ENCODE measurements at places on chromosomes 1 and 21.

DNA sequence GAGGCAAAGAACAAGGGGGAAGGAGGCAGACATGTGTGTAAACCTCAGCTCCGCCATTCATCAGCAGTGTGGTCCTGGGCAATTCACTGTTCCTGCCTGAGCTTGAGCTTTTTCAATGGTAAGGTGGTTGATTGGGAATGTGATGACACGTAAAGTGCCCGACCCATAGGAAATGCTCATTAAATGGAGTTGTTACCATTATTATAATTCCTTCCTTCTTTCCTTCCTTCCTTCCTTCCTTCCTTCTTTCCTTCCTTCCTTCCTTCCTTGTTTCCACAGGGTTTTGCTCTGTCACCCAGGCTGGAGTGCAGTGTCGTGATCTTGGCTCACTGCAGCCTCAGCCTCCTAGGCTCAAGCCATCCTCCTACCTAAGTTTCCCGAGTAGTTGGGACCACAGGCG lies 4.3 kb downstream of the GPR37L1 start:
- no peak for DNase-seq

- no peak for DNase-seq
These were observed 4.1 kb upstream of the AHCYL1 start for GRCh38 chr1:109980324-109981003.

DNA sequence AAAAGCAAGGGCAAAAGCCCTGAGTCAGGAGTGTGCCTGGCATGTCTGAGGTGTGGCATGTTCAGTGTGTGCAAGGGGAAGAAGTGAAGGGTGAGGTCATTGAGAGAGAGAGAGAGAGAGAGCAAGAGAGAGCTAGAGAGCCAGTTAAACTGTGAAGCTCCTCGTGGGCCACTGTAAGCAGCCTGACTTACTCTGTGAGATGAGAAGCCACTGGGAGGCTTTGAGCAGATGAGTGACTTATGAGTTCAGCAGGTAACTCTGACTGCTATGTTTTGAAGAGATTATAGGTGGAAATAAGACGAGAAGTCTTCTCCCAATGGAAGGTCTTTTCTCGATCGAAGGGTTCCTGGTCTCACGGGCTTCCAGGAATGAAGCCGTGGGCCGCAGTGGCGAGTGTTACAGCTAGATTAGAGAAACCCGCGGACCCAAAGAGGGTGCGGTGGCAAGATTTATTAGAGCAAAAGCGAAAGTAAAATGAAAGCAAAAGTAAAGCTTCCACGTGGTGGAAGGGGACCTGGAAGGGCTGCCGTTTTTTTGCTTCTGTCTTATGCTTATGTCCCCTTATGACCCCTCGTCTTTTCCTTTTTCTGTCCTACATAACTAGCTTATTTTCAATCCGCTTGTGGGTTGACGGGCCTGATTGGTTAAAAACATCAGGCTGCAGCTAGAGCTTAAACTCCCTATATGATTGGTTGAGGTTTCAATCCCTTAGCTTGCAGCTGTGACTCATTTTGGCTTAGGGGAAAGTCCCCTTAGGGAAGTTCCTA lies 323.1 kb upstream of the FAM78B start:
- DNase-seq, result peak; percentile 33

GRCh38 chr21:16241016-16241415 lies 511.2 kb downstream of the USP25 start:
- no peak for DNase-seq

GRCh38 chr1:6180707-6181311 lies 688 bp upstream of the CHD5 start:
- DNase-seq, result no peak

GRCh38 chr1:214219902-214220301 lies 61.1 kb upstream of the SMYD2 start:
- DNase-seq, result no peak

GRCh38 chr1:204575221-204576190 lies 59.3 kb downstream of the MDM4 start:
- DNase-seq, result no peak

GRCh38 chr1:19310720-19311502 lies 1.0 kb downstream of the AKR7A2 start:
- no peak for DNase-seq

GRCh38 chr1:34785231-34785874 lies 4.3 kb downstream of the GJB3 start:
- no peak for DNase-seq

DNA sequence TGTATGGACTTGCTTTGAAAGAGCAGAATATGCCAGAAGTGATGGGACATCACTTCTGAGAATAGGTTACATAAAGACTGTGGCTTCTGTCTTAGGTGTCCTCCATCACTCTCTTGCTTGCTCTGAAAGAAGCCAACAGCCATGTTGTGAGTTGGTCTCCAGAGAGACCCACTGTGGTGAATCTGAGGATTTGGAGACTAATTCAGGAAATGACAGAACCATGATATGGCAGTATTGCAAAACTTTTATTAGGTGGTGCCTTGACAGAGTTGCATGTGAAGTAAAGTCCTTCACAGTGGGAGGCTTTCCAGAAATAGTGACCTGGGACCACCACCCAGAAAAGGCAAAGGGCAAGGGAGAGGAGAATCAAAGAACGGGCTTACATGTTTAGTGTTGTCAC lies 628.6 kb downstream of the KCNT2 start:
- DNase-seq, result no peak

DNA sequence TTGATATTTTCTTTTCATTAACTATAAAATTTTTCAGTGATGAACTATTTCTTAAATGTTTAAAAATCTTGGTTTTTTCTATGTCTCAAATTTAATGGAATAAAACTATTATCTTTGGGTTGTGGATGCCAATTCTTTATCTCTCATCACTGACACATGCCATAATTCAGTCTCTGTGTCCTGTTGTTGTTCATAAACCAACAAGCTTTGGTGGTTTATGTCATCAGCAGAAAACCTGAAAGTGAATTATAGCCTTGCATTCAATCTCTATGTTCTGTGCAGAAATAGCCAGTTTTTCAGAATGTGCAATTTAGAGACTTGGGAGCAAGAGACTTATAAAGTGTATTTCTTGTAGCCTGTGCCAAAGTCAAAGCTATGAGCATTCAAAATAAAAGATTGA lies 462.6 kb upstream of the ADGRL4 start:
- DNase-seq, result no peak

GRCh38 chr21:17270229-17270628 lies 242.6 kb upstream of the CXADR start:
- DNase-seq, result peak; percentile 6

DNA sequence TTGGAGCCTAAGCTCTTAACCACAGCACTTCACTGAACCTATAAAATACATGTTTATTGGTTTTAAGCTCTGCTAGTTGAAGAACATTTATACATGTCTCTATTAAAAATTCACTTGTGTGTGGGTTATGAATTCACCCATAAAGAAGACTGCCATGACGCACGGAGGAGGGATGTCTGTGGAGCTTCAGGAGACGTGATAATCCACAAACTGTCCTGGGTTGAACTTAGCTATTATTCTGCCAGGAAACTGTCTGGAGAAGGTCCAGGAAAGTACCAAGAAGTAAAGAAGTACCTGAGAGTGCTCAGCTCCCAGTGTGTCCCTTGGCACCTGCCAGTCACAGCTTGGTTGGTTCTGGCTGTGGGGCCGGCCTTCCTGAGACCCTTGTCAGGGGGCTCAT lies 56.3 kb downstream of the DDR2 start:
- DNase-seq, result no peak

- no peak for DNase-seq
These were observed 100.4 kb downstream of the XCL2 start for GRCh38 chr1:168443356-168443755.

DNA sequence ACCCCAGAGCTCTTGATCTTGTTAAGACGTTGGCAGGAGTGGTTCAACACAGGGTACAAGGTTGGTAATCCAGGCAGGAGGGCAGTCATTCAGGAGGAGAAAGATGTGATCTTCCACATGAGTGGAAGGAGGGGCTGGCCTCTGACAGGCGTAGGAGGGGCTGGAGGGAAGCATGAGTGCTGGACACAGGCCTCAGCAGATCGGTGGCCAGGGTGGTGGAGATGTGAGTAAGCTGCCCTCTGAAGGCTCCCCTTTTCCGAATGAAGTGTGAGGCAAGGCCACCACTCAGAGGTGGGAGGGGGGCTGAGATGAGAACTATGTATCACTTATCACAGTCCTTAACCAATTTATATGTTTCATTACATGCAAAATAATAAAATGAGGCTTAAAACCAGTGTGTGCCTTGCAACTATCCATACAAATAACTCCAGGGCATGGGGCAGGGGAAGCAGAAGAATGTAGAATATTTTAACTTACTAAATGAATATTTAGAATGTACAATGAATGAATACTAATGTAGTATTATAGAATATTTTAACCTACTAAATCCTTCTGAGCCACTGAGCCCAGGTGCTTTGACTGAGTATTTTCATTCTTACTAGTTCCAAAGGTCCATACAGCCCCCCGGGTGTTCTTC lies 103.5 kb upstream of the TLR5 start:
- DNase-seq, result no peak

DNA sequence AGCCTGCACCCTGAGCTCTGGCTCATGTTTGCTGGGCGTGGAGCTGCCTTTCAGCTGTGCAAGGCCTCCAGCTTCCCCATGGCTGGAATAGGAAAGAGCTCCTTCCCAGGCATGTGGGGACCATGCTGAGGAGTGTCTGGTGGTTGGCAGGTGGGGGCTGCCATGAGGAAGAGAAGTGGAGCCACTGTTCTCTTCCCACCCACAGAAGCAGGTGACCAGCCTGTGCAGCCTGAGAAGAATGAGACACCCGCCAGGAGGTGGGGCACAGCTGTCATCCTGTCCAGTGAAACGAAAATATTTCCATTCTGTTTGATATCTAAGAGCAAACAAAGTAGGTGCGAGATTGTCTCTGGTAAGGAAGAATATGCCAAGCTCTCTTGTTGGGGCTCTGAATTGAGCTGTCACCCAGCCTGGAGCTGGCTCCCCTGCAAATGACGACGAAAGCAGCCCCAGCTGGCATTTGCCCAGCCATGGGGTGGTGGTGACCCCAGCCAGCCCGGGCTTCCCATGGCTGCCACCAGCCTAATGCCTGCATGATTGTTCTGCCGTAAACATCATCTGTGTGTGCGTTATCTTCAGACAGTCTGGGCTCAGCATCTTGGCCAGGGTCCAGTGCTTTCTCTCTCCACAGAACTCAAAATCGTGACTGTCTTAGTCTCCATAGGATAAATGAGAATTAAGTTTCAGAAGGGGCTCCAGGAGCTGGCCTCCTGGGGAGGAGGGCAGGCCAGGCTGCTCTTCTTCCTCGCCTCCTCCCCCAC lies 429.8 kb upstream of the VAMP3 start:
- DNase-seq, result no peak

GRCh38 chr1:41613689-41614574 lies 129.4 kb upstream of the EDN2 start:
- DNase-seq, result no peak

GRCh38 chr21:43305336-43305665 lies 121.6 kb downstream of the SIK1 start:
- DNase-seq, result no peak

- DNase-seq, result no peak
These were observed 902 bp downstream of the AP4B1 start for GRCh38 chr1:113903501-113904292.

DNA sequence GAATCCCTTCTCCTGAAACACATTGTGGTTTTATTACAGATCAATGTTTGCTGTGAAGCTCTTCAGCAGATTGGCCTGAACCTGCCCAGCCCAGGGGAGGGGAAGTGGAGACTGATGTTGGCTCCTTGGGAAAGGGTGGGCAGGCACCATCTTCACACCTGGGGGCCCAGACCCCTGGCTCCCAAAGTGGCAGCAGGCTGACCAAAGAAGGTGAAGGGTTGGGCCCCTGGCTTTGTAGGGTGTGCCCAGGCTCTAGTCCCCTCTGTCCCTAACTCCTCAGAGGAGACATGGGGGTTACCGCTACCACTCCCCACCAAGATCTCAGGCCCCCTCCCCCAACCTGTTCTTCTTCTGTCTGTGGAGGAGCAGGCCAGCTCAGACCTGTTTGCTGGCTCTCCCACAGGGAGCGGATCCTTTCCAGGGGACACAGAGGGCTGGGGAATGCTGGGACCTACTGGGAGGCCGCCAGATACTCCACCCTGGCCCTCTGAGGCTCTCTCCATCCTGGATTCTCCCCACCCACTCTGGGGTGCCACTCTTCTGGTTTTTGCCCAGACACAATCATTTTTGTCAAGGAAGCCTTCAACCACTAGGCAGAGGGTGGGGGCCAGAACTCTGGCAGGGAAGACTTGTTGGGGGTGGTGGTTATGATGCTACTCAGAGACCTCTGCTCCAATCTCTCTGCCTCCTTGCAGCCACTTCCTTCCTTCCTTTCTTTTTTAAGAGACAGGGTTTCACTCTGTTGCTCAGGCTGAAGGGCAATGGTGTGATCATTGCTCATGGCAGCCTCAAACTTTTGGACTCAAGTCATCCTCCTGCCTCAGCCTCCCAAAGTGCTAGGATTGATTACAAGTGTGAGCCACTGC lies 5.0 kb upstream of the EFNA3 start:
- no peak for DNase-seq

DNA sequence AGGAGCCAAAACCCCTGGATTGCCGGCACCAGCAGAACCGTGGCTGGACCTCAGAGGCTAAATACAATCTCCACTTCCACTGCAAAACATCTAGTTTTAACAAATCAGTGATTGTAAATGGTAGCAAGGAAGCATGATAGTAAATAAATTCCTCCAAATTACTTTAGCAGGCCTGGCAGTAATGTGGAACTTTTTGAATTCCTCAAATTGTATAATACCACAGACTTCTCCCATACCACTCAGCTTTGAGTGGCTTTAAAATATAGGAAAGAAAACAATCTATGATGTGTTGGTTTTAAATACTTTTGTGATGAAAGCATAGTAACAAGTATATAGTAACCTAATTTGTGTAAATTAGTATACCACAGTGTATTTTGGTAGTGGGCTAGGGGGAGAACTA lies 34.1 kb downstream of the NIBAN1 start:
- DNase-seq, result no peak

DNA sequence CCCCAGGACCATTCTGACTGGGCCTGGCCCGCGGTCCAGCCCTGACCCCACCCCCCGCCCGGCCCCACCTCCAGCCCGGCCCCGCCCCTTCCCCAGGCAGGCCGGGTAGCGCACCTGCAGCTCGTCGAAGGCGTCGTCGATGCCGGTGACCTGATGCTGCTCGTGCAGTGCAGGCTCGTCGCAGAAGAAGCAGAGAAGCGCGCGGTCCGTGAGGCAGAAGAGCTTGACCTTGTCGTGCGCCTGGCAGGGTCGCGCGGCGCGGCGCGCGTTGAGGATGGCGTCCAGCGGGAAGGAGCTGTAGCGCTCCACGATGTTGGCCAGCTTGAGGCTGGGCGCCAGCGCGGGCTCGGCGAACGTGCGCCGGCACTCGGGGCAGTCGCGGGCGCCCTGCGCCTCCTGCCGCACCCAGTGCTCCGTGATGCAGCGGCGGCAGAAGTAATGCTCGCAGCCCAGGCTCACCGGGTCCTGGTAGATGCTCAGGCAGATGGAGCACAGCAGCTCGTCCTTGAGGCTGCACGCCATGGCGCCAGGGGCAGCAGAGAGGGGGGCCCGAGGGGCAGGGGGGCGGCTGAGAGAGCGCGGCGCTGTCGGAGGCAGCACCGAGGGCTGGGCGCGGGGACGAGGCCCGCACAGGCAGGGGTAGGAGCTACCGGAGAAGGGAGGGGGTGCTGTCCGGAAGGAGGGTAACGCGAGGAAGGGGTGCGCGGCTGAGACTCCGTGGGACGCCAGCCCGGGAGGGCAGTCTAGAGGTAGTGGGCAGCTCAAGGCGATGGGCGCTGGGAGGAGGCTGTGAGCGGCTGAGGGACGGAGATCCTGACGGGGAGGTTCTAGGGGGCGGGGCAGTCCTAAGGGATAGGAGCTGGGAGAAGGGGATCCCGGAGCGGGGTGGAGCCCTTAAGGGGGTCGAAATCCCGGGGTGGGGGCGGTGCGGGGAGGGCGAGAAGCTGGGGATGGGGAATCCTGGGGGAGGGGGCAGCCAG lies 642 bp downstream of the TRIM62 start:
- DNase-seq, result no peak

Data from GOT3 (cell line).